Activated CD8-positive, alpha-beta memory T cell treated with anti-CD3 and anti-CD28 coated beads for 1 hour (primary cell): ENCODE measurements at places on chromosomes 2 and 18.

- DNase-seq, result no peak
Measured at GRCh38 chr2:72914206-72914559, 3.1 kb upstream of the EMX1 start.

- DNase-seq, result no peak
Measured at GRCh38 chr2:106664669-106665068, 177.5 kb downstream of the CD8B2 start.

DNA sequence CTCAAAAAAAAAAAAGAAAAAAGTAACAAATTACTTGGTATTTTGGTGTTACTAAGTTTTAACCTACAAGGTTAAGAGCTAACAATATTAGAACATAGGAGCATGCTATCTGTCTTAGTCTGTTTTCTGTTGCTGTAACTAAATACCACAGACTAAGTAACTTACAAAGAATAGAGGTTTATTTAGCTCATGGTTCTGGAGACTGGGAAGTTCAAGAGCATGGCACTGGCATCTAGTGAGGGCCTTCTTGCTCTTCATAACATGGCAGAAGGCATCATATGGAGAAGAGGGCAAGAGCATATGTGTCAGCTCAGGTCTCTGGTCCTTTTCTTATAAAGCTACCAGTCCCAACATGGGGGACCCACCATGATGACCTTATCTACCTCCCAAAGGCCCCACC is 36.5 kb downstream of the SMARCAL1 start:
- DNase-seq, result no peak

DNA sequence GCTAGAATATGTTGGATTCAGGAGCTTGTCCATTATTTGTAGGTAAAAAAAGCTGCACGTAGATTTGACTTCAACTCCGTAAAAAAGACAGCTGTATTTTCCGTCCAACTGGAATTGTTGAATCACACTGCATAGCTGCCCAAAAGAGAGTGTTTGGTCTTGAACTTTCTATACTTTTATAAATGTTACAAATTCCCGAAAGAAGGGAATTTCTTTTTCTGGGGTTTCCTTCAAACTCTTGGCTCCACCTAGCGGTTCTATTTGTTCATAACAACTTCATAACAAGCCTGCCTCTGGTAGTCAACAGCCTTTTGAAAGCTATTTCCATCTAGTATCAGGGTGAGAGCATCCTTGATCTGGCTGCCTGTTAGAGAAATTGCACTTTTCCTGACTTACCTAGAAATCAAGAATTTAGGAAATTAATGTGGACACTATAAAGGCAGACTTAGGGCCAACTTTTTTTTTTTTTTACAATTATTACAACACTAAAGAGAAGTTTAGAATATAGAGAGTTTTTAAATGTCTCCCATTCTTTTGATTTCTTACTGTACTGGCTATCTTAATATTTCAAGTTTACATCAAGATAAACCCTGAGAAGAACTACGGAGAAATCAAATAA is 48.1 kb downstream of the TMEM185B start:
- DNase-seq, result no peak

GRCh38 chr2:127580167-127581049 is 44.9 kb downstream of the MYO7B start:
- DNase-seq, result no peak

DNA sequence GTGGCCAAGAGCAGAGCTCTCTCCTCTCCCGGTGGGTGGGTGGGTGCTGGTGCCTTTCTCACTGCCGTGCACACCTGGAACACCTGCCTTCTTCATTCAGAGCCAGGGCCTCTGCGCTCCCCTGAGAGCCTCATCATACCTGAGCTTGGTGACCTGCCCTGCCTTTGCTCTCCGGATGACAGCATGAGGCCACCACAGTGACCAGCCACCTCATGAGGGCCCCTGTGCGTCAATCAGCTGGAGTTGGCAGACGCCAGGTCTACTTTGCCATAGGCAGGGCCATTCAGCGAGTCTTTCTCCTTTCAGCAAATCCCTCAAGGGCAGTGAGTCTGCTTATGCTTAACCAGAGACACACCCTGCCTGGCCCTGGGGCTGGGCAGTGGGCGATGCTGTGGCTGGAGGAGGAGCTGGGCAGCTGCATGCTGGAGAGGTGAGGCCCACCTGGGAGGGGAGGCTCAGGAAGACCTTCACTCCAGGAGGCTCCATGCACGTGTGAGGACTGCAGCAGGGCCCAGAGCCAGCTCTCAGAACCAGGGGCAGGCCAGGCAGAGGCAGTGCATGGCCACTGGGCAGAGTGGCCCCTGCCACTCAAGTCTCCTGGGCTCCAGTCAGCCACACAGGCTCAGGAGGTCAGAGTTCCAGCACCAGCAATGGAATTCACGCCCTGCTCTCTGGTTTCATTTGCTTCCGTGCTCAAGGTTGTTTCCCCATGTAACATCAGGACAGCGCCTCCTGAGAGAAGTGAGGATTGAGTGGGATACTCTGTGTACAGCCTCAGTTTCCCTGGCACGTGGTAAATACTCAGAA is 417.5 kb upstream of the MYT1L start:
- DNase-seq, result no peak

DNA sequence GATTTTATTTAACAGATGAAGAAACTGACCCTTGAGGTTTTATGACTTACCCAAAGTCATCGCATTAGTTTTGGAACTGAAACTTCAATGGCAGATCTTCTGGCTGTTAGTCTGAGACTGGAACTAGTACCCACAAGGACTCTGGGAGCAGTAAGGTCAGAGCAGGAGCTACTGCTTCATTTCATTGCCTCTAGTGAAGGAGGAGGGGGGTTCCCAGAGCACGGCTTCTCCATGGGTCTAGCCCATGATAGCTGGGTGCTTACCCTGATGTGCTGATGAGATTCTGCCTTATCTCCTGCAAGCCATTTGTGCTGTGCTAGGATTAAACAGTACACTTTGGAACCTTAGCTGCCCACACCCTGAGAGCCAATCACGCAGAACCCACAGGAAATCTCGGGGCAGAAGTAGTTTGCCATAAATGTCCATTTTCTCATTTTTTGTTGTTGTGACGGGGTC is 5.4 kb upstream of the RNASEH1 start:
- DNase-seq, result no peak

- DNase-seq, result no peak
Measured at GRCh38 chr2:50529600-50530218, 502.2 kb downstream of the NRXN1 start.

- DNase-seq, result no peak
Measured at GRCh38 chr2:9101763-9102425, 98.4 kb upstream of the MBOAT2 start.

GRCh38 chr2:172211512-172211911 is 108.8 kb upstream of the DLX2 start:
- DNase-seq, result no peak

DNA sequence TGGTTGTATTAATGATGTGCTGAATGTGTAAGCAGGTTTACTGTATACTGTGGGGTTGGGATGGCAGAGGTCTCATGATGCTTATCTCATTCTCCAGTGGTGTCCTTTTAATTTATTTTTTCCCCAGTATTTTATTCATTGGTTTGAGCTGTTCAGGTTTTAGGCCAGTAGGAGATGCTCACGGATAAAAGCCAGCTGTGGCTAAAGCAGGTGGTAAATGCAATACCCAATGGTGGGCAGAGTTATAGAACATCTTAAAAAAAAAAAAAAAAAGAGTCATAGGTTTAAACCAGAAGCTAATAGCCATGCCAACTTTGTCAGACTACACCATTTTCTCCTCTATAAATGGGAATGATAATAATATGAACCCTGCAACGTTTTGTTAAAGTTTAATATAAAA is 57.8 kb upstream of the NEUROD1 start:
- DNase-seq, result no peak

DNA sequence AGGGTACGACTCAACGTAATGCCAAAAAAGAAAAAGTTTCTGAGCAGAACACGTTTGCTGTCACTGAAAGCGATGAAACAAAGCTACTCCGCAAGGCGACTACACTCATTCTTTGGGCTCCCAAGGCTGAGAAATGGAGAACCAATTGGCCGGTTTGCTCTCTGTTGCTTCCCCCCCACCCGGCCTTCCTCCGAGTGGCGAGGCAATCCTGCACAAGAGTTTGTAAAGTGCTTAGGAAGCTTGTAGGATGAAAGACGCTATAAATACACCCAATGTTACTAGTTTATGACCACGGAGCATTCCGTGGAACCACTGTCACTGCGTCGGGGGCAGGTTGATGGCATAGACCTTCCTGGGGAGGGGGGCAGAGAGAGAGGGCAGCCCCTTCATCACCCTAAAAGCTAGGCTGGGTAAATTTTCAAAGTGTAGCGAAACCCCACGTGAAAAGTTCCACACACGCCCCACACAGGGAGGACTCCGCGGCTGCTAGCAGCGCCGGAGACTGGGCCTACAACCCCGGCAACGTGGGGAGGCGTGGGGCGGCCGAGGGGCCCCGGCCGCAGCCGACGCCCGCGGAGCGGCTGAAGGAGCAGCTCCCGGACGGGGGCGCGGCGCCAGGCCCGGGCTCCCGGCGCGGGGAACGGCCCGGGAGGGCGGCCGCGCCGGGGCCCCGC is 915 bp downstream of the CUL3 start:
- DNase-seq, result no peak

- no peak for DNase-seq
Measured at GRCh38 chr2:16452123-16452522, 213.5 kb downstream of the CYRIA start.

DNA sequence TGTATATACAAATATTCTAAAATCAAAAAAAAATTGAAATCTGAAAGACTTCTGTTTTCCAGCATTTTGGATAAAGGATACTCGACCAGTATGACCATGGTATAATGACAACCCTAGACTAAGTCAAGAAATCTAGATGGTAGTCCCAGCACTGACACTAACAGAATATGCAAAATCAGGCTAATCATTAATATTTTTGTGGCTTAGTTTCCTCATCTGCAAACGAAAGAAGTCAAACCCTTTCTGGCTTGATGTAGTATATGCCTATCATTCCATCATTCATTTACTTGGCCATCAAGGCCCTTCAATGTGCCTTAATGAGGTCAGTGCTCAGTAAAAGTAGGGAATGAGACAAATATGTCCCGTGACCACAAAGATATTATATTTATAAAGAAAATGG is 83.5 kb downstream of the NCKAP5 start:
- no peak for DNase-seq

GRCh38 chr18:59715445-59715844 is 18.2 kb upstream of the CCBE1 start:
- DNase-seq, result no peak

- no peak for DNase-seq
Measured at GRCh38 chr2:26770986-26771586, 7.0 kb downstream of the SLC35F6 start.

DNA sequence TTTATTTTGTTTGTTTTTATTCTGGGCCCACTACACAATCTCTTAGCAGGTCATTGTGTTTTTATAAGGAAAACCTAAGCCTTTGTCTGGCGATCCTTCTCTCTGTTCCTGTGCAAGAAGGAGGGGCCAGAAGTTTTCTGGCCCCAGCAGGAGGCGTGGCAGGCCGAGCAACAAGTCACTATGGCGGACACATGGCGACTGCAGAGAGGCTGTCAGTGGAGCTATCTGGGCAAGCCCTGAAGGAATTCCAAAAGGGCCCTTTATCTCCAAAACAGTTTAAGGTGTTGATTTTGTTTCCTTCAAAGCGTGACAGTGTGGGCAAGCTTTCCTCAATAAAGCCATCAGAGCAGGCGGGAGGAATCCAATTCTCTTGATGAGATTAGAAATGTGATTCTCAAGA is 118.8 kb upstream of the CTAGE1 start:
- DNase-seq, result no peak

- no peak for DNase-seq
Measured at GRCh38 chr2:52536929-52537460, 1230.6 kb upstream of the CHAC2 start.

DNA sequence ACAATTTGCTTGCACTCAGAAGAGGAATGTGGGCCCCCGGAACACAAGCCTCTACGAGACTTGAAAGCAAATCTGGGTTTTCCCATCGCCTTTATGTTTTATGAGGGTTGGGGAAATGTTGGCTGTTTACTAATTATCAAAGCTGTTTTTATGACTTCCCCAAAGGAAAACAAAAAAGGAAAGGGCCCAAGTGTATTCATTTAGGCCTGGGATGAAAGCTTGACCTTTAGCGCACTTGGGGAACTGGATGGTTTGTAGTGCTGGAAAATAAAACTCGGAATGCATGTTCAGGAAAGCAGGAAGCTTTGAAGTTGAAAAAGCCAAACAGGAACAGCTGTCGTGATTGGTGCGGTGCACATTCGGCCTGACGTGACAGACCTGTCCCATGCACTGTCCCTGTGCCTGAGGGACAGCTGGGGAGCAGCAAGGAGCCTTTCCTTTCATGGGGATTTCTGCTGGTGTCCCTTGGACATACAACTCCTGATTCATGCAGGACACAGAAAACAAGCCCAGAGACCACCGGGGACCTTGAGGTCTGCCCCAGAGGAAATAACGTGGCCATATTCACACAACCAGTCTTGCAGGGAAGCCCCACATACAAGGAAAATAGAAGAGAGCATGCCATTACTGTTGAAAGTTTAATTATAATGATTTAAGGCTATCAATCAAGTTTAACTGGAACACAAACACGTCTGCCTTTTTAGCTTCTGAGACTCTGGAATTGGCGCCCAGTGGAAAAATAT is 169.7 kb upstream of the APCDD1 start:
- DNase-seq, result no peak

GRCh38 chr18:76672627-76673026 is 149.7 kb upstream of the ZNF236 start:
- DNase-seq, result no peak

DNA sequence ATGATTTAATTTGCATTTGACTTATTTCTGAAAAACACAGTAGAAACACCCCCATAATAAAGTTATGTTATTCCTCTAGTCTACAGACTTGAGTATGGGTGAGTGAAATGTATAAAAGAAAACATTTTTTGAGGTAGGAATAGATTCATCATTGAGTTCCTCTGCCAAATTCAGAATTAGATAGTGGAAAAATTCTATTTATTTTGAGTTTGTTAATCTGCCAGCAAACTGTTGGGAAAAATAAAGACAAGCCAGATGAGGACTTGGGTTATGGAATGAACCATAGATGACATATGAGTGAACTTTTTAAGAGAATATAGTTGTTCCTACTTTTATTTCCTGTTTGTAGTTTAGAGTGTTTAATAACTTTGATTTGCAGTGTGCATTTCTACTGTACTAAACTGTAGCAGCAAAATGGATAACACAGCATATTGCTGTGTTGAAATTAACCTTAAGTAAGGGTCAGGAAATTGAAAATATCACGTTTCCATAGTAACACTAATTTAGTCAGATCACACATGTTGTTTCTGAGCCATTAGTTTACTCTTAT is 35.6 kb upstream of the PNPT1 start:
- no peak for DNase-seq

DNA sequence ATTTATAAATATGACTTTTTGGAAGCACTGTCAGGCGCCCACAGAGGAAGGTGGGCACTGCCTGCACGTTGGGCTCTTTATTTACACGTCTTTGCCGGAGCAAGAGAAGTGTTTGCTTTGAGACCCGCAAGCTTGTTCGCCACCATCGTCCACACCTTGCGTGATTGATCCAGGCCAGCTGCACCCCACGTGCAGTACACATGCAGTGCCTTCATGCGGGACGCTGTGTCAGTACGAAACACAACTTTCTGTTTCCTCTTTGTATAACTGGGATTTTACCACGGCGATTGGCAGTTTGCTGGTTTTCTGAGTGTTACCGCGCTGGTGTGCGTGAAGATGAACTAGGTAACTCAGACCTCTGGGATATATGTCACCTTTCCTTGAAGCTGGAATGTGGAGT is 571.0 kb upstream of the SALL3 start:
- DNase-seq, result no peak
